ENCODE measurements at places on chromosomes 2 and 18.

DNA sequence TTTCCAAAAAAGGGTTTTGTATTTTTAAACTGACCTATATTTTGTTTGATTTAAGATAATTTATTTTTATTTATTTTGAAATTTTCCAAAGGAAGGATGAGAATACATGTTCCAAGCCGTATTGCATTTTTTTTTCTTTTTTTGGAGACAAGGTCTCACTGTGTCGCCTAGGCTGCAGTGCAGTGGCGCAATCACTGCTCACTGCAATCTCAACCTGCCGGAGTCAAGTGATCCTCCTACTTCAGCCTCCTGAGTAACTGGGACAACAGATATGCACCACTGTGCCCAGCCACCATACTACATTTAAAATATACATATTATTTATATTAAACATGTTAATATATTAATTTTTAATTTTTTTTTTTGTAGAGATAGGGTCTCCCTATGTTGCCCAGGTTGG, 15.0 kb downstream of the GEN1 start:
- DNase-seq, result no peak

GRCh38 chr2:1660656-1661640, 83.4 kb downstream of the PXDN start:
- no peak for DNase-seq

DNA sequence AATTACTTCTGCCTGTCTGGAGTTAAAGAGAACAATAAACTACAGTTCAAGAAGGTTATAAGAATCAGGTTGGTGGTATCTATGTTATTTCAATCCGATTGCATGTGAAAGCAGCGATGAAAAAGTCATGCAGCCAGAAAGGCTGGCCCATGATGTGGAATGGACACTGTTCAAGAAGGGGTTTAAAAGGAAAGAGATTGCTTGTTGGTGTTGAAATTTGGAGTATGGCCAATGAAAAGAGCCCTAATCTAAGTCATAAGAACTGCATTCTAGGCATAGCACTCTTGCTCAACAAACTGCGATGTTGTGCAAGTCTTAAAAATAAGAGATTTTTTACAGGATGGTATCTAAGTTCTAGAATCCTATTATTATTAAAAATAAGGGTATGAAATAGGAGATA, 61.3 kb downstream of the EFEMP1 start:
- DNase-seq, result no peak

- DNase-seq, result no peak
These were observed 81.7 kb downstream of the SDC1 start for GRCh38 chr2:20143263-20143662.

- DNase-seq, result no peak
These were observed 479.2 kb upstream of the DSEL start for GRCh38 chr18:67995769-67996168.

GRCh38 chr18:10481831-10482230, 27.4 kb downstream of the APCDD1 start:
- no peak for DNase-seq

GRCh38 chr2:229265727-229266126, 5.4 kb downstream of the PID1 start:
- no peak for DNase-seq

GRCh38 chr18:52722904-52723303, 382.9 kb downstream of the DCC start:
- no peak for DNase-seq

- DNase-seq, result no peak
These were observed 22.6 kb downstream of the YES1 start for GRCh38 chr18:789397-789796.

DNA sequence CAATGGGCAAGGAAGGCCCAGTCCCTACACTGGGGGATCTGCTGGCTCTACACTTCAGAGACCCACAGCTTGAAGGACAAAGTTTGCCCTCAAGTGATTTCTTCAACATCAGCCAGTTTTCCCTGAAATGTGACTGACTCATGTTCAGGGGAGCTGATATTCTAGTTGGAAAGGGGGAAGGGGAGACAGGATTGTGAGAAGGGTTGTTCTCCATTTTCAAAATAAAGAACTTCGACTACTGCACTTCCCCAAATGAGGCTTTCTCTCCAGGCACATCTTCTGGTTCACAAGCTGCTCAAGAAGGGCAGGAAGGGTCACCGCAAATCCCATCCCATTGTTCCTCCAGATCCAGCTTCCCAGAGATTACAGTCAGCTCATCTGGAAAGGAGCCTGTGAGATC, 117.6 kb downstream of the BCL2L11 start:
- DNase-seq, result no peak

DNA sequence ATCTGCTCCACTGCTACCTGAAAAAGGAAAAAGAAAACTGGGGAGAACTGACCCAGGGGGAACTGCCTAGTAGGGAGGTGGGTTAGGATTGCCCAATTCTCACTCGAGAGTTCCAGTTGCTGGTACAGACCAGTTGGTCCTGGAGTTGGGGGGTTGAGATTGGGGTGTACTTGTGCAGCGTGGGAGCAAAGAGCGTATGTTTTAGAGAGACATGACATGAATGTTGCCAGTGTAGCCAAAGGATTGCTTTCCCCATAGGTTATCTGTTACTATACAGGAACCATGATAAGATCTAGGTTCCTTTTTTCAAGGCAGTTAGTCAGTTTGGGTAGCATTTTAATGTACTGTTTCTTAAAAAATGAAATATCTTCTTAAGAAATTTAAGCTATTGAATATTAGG, 68.6 kb downstream of the APLF start:
- DNase-seq, result no peak

DNA sequence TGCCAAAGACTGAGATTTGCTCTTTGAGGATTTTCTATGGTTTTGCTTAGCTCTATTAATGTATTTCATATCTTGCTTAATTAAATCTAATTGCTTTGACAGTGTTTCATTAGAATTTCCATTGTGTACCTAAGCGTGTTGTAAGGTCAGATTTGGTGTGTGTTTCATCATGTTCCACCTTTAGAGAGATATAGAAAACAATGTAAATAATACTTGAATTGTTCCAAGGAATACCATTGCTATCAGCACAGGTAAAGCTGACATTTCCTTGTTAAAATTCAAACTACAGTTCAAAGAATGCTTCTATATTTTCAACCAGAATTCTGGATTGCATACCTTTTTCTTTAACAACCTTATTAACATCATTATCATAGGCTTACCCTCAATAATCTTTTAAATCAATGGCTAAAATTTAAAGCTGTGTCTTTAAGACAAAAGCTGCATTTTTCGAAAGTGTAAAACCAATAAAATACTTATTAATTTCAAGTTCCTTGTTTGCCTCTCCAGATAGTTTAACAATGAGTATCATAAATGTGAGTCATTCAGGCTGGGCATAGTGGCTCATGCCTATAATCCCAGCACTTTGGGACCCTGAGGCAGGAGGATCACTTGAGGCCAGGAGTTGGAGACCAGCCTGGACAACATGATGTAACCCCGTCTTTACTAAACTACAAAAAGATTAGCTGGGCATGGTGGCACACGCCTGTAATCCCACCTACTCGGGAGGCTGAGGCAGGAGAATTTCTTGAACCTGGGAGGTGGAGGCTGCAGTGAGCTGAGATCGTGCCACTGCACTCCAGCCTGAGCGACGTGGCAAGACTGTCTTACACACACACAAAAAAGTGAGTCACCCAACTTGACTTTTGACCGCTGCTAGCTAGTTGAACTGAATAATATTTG, 188.0 kb upstream of the PKDCC start:
- DNase-seq, result no peak

GRCh38 chr2:134465228-134466105, 211.6 kb downstream of the MGAT5 start:
- no peak for DNase-seq

- DNase-seq, result no peak
These were observed 286.2 kb upstream of the EPAS1 start for GRCh38 chr2:46010925-46011490.

- DNase-seq, result no peak
These were observed 895.8 kb downstream of the TSN start for GRCh38 chr2:122651236-122651635.

DNA sequence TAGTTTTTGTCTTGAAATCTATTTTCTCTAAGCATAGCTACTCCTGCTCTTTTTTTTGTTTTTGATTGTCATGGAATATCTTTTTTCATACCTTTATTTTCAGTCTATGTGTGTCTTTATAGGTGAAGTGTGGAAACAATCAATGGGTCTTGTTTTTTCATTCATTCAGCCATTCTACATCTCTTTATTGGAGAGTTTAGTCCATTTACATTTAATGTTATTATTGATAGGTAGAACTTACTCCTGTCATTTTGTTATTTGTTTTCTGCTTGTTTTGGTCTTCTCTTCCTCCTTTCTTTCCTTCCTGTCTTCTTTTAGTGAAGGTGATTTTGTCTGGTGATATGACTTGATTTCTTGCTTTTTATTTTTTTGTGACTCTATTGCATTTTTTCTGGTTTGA, 17.8 kb downstream of the IL1RL2 start:
- no peak for DNase-seq
